GM12864 (cell line): ENCODE measurements at places on chromosomes 7 and 10.
A peak's percentile ranks its signal among the peaks of the same experiment; 100 is the strongest.

- no peak for DNase-seq
Measured at GRCh38 chr7:74020390-74020789, 7.6 kb upstream of the ELN start.

- DNase-seq: no peak
Measured at GRCh38 chr7:6260291-6261187, 11.9 kb downstream of the CYTH3 start.

GRCh38 chr10:104328896-104329710 is 9.2 kb downstream of the ITPRIP start:
- DNase-seq: no peak

GRCh38 chr7:128743112-128743772 is 4.1 kb downstream of the CALU start:
- no peak for DNase-seq

DNA sequence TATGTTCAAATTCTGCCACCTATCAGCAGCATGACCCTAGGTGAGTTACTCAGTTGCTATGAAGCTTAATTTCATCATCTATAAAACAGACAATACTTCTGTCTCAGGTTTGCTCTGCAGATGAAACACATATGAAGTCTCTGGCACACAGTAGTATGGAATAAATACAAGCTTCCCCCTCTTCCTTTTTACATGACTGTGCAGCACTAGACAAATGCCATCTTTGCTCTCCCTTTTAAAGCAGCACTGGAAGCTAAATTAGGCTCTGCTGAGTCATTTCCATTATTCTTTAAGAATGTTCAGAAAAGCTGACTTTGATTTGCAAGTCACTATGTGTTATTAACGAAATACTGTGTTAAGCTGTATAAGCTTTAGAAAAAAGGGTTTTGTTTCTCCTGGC is 40.7 kb upstream of the ANAPC16 start:
- peak; percentile 34 for DNase-seq

DNA sequence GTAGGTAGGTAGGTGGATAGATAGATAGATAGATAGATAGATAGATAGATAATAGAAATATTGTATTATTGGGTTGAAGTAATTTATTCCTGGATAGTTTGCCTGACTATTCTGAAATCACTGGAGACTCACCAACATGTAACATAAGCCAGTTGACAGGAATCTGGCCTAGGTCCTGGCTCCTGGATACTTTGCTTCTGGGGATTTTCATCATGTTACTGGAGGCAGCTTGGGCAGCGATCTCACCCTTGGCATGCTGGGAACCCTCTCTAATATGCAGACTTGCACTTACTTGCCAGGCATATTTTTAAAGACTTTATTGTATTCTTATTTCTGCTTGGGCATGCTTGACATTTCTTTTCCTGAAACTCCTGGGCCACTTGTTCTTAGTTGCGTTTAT is 709.1 kb upstream of the FZD8 start:
- DNase-seq: no peak

DNA sequence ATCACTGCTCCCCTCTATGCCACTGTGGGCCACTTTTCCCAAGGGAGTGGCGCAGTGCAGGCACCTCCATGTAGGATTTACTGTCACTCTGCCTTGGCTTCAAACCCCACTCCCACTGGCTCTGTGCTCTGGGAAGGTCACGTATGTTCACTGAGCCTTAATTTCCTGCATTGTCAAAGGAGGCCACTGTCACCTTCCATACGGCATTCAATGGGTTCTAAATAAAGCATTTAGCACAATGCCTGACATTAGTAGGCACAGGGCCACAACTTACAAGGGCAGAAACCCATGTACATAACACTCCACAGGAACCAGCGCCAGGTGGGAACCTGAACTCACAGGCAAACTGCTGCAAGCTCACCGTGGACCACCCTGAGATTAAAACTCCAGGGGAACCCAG is 196.4 kb downstream of the USP6NL start:
- no peak for DNase-seq

- no peak for DNase-seq
Measured at GRCh38 chr10:35637462-35637861, 4.6 kb downstream of the FZD8 start.

DNA sequence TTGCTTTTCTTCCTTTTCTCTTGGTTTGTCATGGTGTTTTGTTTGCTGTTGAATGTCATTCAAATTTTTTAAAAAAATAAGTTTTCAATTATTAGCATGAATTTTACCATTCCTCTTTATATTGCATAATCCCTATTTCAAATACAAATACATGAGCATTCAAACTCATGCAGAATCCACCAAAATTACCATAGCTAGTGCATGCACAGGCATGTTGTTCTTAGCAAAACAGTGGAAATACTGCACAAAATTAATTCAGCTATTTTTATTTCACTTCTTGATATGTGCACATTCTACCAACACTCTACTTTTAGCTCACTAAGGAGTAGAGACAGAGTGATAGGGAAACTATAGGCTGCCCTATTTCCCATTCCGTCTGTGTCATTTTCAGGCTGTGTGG is 670.1 kb upstream of the LRRN3 start:
- DNase-seq: no peak

DNA sequence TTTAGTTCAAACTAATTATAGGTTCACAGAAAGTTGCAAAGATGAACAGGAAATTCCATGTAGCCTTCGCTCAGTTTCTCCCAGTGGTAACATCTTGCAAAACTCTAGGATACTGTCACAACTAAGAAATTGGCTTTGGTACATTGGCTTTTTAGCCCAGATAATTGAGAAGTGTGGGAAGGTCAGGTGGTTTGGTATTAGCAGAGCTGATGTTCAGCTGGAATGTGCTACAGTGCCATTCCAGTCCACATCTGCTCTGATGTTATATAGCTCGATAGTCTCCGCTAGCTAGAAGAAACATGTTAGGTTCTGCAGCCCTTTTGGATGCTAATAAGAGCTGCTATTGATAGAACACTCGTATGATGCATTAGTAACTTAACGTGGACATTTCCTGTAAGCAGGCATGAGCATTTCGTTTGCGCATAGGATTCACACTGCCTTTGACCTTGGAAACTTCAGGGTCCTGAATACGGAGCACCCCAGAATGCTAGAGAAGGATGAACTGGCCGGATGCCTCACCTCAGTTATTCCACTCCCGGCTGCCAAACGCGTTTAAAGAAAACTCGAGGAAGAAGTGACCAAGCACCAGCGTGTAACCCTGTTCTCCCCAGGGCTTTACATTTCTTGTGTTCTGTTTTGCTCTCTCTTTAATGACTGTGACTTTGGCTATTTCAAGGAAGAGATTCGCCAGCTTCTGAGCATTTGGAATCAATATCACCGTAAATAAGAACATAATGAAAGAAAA is 271.4 kb downstream of the GALNT17 start:
- no peak for DNase-seq

DNA sequence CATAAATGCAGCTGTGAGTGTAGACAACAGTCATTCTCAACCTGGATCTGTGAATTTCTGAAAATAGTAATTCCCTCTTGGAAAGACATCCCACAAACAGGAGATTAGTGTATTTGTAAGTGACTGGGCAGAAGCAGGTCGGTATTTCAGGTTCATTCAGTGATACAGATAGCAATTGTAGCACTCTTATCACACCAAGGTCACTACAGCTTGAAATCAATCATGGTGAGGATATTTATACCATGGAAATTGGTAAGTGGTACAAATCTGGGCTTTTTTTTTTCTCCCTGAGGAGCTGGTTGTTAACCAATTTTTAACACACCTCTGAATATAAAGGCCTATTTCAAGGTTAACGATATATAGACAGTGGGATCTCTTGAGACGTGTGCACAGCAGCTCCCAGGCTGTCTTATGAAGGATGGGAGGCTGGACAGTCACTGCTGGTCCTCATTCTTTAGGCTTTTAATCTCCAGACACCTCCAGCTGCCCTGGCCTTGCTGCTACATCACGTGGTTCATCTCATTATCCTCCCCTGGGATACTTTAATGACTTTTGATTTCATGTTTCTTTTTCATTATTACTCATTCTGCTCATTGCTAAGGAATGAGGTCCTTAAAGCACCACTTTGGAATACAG is 87.1 kb downstream of the ITGA8 start:
- no peak for DNase-seq

DNA sequence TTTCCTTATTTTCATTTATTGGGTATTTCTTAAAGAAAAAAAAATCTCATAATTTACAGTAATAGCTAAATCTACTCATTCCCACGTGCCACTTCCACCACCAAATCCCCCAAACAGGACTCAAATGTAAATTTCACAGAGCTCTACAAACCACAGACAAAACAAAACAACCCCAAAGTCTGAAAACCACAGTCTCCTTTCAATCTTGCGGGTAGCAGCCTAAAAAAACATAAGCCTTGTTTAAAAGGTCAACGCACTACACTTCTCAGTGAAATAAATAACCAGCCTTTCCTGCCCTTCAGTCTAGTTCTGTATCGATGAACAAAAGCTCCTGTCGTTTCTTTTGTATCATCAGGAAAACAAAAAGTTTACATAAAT is 121.8 kb upstream of the AFAP1L2 start:
- DNase-seq: peak; percentile 42

- no peak for DNase-seq
Measured at GRCh38 chr7:42574685-42575084, 337.2 kb downstream of the C7orf25 start.

DNA sequence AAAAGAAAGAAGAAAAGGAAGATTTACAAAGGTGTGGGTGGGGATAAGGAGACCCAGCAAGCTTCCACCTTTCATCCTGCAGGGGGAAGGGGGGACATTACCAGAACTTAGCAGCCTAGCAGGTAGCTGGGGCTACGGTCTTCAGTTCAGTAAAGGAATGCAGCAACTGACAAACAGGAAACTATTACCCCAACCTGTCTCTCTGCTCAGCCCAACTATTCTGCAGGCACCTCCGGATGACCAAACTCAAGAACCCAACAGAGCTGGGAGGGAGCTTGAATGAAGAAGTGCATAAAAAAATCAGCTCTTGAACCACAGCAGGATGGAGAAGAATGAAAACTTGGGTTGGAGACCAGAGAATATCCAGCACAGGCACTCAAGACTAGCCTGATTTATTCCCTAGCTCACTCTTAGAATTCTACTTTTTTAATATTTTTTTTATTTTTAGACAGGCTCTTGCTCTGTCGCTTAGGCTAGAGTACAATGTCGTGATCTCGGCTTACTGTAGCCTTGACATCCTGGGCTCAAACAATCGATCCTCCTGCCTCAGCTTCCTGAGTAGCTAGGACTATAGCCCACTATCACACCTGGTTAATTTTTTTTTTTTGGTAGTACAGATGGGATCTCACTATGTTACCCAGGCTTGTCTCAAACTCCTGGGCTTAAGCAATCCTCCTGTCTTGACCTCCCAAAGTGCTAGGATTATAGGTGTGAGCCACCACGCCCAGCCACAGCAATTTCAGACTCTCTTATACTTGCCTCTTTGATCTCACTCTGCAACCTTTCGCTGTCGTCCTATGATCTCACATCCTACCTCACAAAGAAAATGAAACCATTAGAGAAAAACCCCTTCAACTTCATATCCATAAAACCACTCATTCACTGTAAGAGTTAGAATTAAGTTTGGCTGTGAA is 18.5 kb upstream of the C10orf67 start:
- DNase-seq: peak; percentile 41

DNA sequence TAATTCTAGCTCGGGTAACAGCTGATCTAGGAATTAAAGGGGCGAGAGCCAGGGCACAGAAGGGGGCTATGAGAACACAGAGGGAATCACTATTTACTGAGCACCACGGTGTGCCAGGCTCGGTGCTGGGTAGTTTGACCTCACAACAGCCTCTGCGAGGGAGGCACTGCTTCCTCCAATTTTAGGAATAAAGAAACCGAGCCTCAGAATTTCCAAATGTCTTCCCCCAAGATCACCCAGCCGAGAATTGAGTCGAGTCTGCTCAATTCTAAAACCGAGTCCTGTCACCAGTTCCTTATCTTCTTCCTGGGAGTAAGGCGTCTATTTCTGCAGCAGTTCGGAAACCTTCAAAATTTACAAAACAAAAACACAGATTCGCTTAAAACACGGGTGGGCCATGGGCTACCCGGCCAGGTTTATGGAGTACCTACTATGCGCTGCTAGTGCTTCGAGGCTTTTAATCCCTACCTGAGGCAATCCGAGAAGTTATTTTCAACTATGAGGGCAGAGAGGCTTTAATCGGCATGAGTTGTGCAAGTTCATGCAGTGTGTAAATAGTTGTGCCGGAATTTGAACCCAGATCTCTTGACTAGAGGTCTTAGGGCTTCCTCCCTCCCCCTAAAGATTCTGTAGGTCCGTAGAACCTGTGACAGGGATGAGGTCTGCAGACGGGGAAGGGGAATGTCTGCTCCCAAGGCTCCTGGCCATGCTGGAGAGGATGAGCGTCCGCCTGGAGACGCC is 872 bp upstream of the HMX2 start:
- no peak for DNase-seq

- DNase-seq: no peak
Measured at GRCh38 chr7:521221-522070, 1.8 kb upstream of the PDGFA start.

GRCh38 chr10:114353383-114353782 is 50.9 kb downstream of the AFAP1L2 start:
- no peak for DNase-seq

- DNase-seq: no peak
Measured at GRCh38 chr7:106031300-106032035, 68.4 kb downstream of the CDHR3 start.

GRCh38 chr10:102612964-102613275 is 31.4 kb upstream of the TRIM8 start:
- DNase-seq: no peak

- DNase-seq: peak; percentile 48
Measured at GRCh38 chr10:515674-516073, 173.8 kb downstream of the DIP2C start.

DNA sequence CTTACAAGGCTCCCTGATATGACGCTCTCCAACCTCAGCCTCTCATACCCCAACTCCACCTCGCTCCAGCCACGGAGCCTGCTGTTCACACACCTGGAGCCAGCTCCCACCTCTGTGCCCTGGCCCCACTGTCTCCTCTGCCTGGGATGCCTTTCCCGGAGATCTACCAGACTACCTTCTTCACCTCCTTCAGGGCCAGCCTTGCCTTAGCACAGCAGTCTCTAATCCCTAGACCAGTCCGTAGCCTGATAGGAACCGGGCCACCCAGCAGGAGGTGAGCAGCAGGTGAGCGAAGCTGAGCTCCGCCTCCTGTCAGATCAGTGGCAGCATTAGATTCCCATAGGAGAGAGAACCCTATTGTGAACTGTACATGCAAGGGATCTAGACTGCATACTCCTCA is 23.2 kb upstream of the SMURF1 start:
- no peak for DNase-seq
